ENCODE measurements at places on chromosomes 13 and 19. TPM values are rescaled to one million over a fixed set of nuclear protein-coding genes. Genes with fewer than 3 reads are reported as not detected.

GNG8 gene
- total RNA-seq: not detected

ZNF548 gene
- total RNA-seq: 9.9 TPM

BTBD2 gene
- 95.3 TPM for total RNA-seq

EDDM13 gene
- total RNA-seq: not detected

ATP8A2 gene
- 8.4 TPM for total RNA-seq

UBL3 gene
- 15.3 TPM for total RNA-seq

TEX29 gene
- total RNA-seq: not detected

PPFIA3 gene
- 28.0 TPM for total RNA-seq

ZNF541 gene
- 0.50 TPM for total RNA-seq

TMPRSS9 gene
- 0.33 TPM for total RNA-seq

TEX26 gene
- total RNA-seq: not detected

TBC1D4 gene
- 37.5 TPM for total RNA-seq

CYP4F2 gene
- total RNA-seq: not detected

ADGRL1 gene
- total RNA-seq: 119 TPM

Measured in H1 (cell line).